Renal cortex interstitium (tissue), 15 donors: ENCODE measurements at places on chromosomes 13 and 19. TPM values are rescaled to one million over a fixed set of nuclear protein-coding genes. Genes with fewer than 3 reads are reported as not detected.

Gene ZNF534
- 0.61 TPM for polyA plus RNA-seq

GRCh38 chr13:76741046-76741445 lies 145.2 kb downstream of the KCTD12 start:
- no peak for DNase-seq

- DNase-seq, result no peak
Observed at GRCh38 chr13:38316129-38316528, 33.5 kb upstream of the UFM1 start.

- DNase-seq, result no peak
Observed at GRCh38 chr19:15331419-15332310, 674 bp downstream of the BRD4 start.

Gene ZNF628
- 6.6 TPM for polyA plus RNA-seq

Gene URAD
- polyA plus RNA-seq, result not detected

Gene LRP3
- polyA plus RNA-seq, result 26.4 TPM

GRCh38 chr13:110215606-110216005 lies 91.4 kb downstream of the COL4A1 start:
- no peak for DNase-seq

Gene IL4I1
- 3.9 TPM for polyA plus RNA-seq

DNA sequence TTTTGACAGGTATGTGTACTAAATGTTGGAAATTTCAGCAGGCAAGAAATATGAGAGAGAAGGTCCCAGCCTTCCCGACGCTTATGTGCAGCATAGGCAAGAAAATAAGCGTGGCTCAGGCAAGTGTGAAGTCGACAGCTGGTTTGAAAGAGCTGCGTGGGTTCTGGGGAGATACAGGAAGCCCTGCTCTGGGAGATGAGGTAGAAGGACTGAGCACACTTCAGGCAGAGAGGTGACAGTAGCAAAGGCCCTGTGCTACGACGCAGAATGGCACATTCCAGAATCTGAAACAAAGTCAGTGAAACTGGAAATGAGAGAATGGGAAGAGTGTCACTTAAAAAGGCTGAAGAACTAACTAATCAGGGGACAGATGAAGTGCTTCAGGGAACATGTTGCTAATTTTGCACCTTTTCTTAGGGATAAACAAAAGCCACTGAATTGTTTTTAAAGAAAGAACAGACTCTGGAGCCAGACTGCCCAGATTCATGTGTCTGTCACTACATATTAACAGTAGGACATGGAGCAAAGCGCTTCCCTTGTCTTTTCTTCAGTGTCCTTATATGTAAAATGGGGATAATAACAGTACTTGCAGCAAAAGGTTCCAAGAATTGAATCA lies 160.1 kb downstream of the SPRY2 start:
- no peak for DNase-seq

Gene ZNF578
- polyA plus RNA-seq, result 11.6 TPM

Gene PRX
- polyA plus RNA-seq, result 10.2 TPM

- no peak for DNase-seq
Observed at GRCh38 chr13:49421391-49421790, 22.5 kb downstream of the CAB39L start.

Gene S1PR4
- polyA plus RNA-seq, result 0.34 TPM

- no peak for DNase-seq
Observed at GRCh38 chr19:45854167-45854778, 8.7 kb downstream of the SYMPK start.

DNA sequence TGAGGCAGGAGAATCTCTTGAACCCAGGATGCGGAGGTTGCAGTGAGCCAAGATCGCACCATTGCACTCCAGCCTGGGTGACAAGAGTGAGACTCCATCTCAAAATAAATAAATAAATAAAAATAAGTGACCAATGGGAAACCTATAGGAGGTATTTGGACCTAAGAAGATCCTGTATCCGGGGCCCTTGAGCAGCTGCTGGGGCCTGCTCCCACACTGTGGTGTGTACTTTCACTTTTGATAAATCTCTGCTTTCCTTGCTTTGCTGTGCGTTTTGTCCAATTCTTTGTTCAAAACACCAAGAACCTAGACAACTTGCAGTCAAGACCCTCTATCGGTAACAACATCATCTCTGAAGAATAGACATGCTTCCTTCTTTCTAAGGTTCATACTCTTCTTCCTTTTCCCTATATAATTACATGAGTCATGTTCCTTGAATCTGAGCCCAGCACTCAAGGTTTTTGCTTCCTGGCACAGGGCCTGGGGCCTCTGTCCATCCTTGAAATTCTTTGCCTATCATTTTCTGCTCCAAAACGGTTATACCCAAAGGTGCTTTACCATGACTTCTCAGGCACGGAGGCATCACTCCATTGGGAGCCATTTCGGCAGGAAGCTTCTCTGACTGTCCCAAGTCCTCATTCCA lies 14.2 kb upstream of the PNMA8C start:
- no peak for DNase-seq
